ELR (cell line): ENCODE measurements at places on chromosomes 16 and 17.

- no peak for DNase-seq
These were observed 594.4 kb downstream of the TOX3 start for GRCh38 chr16:51952500-51952899.

GRCh38 chr17:21368545-21369246 lies 7.5 kb upstream of the KCNJ12 start:
- DNase-seq = peak; percentile 42

DNA sequence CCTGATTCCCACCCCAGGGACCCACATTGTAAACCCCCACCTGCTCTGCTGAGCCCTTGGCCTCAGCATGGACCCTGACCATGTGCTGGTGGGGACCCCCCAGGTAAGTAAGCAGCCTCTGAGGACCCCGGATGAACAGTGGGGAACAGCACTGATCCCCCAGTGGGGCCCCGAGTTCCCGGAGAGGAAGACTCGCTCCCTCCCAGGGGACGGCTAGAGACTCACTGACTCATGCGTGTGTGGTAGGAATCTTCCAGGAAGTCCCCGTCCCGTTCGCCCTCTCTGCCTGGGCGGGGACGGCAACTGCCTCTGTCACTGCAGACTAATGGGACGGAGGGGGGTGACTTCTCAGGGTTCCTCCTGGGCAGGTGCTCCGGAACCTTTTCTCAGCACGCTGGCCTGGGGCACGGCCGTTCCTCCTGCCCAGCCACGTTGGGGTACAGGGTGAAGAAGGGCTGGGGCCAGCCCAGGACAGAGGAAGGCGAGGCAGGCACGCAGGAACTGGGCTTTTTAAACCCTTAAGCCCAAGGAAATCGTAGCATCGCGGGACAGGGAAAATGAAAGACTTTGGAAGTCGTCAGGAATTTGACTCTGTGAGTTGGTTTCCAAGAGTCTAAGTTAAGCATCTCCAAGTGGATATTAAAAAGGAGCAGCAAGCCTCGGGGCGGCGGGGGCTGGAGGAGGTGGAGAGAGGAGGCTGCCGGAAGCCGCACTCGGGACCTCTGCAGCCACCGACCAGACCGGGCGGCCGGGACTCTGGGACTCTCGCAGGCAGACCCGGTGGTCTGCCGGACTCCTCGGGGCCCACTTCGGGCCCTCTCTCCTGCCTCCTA lies 178.7 kb downstream of the SEC14L1 start:
- DNase-seq = peak; percentile 94

DNA sequence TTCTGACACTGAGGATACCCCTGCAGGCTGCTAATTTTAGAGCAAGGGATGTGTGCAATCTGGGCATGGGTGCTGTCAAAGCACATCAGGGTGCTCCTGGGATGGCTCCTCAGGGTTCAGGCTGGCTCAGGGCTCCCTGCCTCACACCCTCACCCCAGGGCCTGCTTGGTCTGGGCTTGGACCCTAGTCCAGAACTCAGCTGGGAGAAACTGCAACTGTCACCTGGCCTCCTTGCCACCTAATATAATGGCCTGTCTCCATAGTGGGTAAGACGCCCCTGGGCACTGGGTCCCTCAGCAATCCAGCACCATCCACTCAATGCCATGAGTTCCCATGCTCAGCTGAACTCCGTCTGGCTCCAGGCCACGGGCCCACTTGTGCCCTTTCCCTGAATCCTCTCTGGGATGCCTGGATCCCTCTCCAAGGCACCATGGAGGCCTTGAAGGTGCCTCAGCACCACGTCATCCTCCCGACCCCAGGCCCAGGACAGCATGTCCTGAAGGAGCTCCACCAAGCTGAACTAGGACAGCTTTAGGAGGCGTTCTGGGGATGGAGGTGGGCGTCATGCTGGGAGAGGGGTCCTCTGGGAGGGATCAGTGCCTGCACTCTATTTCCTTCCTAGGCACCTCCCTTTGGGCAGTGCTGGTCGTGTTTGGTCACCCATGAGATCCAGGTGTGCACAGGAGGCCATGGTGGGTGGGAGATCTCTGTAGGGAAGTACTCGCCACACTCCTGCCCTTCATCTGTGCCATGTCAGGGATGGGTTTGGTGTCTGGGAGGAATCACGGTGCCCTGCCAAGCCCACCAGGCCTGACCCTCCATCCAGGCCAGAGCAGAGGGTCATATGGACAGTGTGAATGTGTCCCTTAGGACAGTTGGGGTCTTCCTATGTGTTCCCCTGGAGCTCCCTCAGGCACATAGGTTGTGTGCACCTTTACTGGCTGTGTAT lies 1688.4 kb downstream of the TP53TG3F start:
- DNase-seq = no peak

- DNase-seq = peak; percentile 54
These were observed 458.8 kb upstream of the HSBP1 start for GRCh38 chr16:83348991-83349390.

GRCh38 chr17:49691086-49691676 lies 13.3 kb upstream of the SPOP start:
- no peak for DNase-seq

DNA sequence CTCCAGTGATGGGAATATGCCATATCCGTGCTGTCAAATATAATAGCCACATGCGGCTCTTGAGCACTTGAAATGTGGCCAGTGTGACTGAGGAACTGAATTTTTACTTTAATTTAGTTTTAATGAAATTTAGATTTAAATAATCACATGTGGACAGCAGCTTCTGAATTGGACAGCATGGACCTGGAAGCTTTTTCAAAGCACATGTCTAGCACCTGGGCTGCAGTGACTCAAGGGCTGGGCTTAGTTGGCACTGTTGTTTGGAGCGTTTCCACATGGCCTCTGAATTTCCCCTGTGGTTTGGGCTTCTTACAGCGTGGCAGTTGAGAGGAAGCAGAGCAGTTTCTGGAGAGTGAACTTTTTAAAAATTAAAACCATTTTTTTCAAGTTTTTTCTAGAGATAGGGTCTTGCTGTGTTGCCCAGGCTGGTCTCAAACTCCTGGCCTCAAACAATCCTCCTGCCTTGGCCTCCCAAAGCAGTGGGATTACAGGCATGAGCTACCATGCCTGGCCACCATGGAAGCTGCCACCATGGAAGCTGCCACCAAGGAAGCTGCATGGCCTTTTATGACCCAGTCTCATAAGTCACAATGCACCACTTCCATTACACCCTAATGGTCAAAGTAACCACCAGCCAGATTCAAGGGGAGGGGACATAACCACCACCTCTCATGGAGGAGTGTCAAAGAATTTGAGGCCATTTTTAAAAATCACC lies 6.7 kb upstream of the TOB1 start:
- peak; percentile 49 for DNase-seq

- no peak for DNase-seq
These were observed 37.4 kb downstream of the AXIN2 start for GRCh38 chr17:65523853-65524664.

GRCh38 chr16:20137194-20137593 lies 63.5 kb upstream of the GPR139 start:
- DNase-seq = no peak

DNA sequence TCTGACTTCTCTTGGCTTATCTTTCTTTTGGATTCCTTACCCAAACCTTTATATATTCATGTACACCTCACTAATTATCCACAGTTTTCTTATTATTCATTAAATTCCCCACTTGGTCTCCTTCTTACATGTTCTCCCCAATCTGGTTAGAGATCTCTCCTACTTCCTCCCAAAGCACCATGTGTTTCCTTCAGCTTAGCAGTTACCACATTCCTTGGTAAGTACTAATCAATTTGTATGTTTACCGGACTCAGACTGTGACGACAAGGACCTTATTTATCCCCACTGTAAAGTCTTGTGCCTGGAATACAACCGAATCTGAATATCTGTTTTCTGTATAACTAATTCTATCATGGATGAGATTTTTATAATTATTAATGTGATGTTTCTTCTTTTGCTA lies 389.5 kb downstream of the KCNJ2 start:
- peak; percentile 77 for DNase-seq

DNA sequence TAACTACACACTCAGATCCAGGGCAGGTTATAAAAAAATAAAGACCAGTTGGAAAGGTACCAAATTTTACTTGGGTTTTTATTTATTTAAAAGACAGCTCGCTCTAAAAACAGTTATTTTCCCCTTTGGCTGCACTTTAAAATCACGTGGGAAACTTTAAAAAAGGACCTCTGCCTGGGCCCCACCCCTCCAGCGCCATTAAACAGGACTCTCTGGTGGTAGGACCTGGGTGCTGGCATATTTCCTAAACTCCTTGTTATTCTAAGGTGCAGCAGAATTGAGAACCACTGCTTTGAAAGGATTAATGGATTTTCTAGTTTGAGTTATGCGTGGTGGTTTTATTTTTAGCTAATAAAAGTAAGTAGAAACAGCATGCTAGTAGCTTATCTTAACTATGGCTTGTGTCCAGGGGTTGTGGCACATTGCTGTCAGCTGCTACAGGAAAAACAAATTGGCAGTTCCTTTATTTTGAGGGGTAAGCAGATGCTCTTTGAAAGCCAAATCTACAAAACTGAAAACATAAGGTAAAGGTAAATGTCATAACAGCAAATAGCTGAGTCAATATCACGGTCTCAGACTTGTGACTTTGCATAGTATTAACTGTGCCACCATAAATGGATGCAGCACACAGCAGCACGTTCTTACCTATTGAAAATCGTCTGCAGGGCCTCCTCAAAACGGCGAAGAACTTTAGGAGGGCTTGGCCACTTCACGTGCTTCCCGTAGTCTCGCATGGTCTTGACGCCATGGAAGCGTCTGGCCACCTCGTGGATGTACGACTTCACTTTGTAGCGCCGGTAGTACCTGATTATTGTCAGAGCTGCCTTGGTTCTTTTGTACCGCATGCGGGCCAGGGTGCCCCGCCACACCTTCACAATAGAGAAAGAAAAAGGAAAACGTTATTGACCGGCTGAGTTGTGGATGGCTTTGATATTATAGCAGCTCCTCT lies 172.0 kb downstream of the CDK5R1 start:
- DNase-seq = no peak

DNA sequence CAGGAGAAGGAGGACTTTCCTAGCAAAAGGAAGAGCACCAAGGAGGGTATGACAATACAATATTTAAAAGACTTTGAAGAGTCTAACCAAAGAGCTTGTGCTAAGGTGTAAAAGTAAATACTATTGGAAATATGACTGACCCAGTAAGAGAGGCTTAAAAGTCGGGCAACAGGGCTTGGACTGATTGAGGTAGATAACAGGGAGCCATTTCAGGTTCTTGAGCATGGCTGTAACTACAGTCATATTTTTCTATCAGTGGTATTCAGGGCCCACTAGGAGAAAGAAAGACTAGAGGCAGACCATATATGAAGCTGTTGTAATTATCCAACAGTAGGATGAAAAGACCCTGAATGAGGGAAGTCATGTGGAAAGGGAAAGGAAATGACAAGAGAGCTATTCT lies 62.3 kb downstream of the SMURF2 start:
- DNase-seq = no peak

DNA sequence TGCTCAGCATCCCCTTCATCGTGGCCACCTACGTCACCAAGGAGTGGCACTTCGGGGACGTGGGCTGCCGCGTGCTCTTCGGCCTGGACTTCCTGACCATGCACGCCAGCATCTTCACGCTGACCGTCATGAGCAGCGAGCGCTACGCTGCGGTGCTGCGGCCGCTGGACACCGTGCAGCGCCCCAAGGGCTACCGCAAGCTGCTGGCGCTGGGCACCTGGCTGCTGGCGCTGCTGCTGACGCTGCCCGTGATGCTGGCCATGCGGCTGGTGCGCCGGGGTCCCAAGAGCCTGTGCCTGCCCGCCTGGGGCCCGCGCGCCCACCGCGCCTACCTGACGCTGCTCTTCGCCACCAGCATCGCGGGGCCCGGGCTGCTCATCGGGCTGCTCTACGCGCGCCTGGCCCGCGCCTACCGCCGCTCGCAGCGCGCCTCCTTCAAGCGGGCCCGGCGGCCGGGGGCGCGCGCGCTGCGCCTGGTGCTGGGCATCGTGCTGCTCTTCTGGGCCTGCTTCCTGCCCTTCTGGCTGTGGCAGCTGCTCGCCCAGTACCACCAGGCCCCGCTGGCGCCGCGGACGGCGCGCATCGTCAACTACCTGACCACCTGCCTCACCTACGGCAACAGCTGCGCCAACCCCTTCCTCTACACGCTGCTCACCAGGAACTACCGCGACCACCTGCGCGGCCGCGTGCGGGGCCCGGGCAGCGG lies 3.2 kb downstream of the UTS2R start:
- DNase-seq = no peak

DNA sequence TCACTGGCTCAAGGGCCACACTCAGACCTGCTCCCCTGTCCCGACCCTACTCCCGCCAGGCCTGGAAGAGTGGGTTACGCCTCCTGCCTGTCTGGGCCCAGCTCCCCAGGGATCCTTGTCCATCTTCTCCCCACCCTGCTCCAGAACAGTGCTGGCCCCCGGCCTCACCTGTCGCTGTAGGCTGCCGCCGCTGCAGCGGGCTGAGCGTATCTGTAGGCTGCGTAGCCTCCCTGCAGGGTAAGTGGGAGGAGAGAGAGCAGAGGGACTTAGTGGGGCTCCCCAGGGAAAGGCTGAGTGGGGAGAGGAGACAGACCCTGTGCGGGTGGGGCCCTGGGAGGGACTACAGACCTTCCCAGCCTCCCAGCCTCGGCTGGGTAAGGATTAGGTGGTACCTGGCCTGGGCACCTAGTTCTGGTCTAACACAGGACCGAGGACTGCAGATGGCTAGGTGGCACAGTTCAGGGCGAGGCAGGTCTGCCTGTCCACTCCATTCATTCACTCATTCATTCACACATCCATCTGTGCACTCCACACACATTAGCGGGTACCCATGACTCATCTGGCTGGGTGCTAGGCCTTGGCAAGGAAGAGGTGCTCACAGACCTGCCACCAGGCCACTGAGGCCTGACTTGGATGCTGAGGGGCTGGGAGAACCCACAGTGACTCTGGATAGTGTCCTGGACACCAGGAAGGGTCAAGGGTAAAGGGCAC lies 20.9 kb downstream of the ENGASE start:
- DNase-seq = peak; percentile 27

- no peak for DNase-seq
These were observed 36.5 kb downstream of the CPNE2 start for GRCh38 chr16:57128771-57129389.

DNA sequence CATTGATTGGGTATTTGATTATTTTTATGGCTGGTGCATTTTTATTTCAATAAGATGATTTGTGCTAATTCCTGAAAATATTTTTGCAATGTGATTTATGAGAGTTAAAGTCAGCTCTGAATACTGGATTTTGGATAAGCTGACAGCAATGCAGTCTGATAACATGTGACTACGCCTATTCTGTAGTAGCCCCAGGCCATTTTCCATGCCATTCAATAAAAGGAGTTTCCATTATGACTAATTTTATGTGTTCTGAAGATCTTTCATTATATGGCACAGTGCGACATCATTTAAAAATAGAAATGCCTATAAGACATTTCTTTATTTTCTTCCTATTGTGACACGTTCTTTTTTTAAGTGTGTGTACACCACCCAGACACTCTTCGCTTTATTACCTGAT lies 46.3 kb downstream of the KCNJ2 start:
- no peak for DNase-seq

DNA sequence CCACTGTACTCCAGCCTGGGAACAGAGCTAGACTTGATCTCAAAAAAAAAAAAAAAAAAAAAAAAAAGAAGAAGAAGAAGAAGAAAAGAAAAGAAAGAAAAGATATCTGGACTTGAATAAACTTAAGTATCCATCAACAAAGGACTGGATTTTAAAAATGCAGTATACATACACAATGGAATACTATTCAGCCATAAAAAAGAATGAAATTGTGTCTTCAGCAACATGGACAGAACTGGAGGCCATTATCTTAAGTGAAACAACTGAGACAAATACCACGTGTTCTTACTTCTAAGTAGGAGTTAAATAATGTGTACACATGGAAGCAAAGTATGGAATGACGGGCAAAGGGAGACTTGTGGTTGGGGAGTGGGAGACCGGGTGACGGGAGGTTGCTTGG lies 40.1 kb upstream of the MNT start:
- no peak for DNase-seq

GRCh38 chr17:41619036-41619926 lies 5.1 kb downstream of the KRT17 start:
- no peak for DNase-seq
